CD4-positive, alpha-beta T cell treated with Interleukin-17A for 1 hour (primary cell): ENCODE measurements at places on chromosomes 13 and 19.

DNA sequence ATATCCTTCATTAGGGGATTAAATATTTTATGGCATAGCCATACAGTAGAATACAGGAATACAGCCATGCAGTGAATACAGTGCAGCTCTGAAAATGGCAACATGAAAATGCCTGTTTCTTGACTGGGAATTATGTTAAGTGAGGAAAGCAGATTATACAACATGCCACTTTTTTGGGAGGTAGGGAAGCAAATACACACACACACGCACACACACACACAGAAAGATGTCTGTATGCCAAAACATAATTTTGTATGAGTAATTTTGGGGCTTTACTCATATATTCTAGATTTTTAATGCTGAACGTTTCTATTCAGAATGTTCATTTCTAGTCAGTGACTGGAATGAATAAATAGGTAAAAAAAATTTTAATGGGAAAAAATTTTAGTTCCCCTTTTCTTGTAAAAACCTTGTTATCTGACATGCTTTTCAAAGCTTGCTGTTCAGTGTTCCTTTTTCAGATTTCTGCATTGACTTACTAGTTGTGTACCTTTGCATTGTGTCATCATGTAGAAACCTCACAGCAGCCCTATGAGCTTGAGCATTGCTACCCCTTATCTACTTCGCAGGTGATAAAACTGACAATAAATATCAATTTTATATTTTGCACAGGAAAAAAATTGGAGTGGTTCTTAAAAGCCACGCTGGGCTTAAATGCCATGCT is 7.8 kb downstream of the GPR183 start:
- DNase-seq = no peak

DNA sequence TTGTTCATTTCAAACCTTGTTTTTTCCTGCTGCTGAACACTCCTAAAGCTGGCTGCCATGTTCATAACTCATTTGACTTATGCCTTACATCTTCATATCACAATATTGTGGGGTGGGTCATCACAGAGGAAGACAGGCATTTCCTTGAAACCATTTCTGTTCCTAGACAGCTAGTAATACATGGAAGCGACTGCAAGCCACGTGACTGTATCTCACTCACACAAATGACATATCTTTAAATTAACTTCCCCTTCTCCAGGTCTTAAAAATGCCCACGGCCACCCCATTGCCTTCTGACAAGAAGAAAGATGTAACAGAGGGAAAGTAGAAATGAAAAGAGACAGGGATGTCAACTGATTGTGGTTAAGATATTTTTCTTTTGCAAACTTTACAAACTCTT is 236.8 kb downstream of the LMO7 start:
- no peak for DNase-seq

- DNase-seq = no peak
These were observed 33.5 kb downstream of the ELL start for GRCh38 chr19:18488403-18488723.

DNA sequence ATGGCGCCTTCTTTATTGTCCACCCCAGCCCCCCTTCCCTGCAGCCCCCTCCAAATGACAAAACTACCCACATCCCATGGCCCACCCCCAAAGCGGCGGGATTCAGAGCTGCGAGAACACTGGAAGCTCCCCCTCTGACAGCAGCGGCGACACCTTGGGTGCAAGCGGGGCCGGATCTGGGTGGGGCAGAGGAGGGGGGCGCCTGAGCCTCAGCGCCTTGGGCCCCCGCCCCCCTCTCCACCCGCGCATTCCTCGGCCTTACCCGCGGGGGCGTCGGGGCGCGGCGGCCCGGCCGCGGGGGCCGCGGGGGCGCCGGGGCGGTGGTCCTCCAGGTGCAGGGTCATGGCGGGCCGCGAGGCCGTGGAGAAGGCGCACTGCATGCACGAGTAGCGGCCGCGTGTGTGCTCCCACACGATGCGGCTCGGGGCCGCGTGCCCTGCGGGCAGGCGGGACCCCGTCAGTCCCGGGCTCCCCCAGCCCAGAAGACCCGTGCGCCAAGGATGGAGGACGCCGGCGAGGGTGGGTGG is 3.3 kb downstream of the ZNF414 start:
- DNase-seq = no peak

- DNase-seq = no peak
These were observed 10.4 kb downstream of the MAP2K2 start for GRCh38 chr19:4113398-4114088.

- no peak for DNase-seq
These were observed 248.1 kb downstream of the EFNB2 start for GRCh38 chr13:106287351-106287750.

DNA sequence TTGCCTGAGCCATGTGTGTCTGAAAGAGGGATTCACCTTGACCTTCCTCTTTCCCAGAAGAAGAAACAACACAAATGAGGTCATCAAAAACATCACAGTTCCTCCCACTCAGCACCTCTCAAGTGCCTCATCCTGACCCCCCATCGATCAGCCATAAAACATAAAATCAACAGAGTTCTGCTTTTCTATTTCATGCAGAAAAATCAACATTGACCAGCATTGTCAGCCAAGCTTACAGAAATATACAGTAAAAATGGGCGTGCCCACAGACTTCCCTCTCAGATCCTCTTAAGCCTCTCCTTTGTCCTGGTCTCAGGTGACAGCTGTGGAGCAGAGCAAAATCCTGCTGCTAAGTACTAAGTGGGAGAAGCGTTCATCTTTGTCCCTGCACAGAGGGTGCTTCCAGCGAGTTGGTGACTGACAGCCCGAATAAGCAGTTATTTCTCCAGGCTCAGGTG is 213.3 kb downstream of the OLFM4 start:
- DNase-seq = no peak

DNA sequence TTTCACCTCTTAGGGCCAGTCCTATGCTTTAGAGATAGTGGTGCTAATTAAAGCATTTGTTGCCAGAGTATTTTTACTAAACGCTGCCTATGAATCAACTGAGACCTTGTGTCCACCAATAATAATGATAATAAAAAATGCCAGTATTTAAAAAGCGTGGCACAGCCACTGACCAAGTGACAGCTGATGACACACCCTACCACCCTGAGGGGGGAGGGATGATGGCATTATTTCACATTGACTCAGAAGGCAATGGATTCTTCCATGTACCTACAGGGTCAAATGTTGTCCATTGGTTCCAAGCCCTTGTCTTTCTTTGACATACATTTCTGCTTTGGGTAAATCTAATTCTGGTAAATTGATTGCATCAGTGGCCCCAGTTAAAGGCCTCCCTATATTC is 384.4 kb downstream of the DLEU7 start:
- no peak for DNase-seq

GRCh38 chr19:22595918-22596341 is 38.2 kb upstream of the ZNF492 start:
- DNase-seq = no peak

GRCh38 chr13:44952671-44953070 is 36.6 kb downstream of the NUFIP1 start:
- DNase-seq = no peak

GRCh38 chr13:29810145-29810742 is 40.2 kb downstream of the UBL3 start:
- no peak for DNase-seq

DNA sequence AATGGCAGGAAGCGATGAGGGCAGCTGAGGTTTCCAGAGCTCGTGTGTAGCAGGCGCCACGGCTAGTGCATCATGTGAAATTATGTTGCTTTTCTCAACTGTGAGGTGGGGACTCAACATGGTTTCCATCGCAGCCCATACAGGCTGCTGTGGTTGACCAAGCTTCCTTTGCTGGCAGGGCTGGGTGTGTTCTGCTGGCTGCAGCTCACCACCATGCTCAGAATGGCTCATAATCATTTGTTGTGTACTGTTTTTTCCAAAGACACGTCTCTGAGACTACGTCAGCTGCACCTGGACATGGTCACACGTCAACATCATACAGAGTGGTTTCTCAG is 16.1 kb upstream of the RASA3 start:
- peak; percentile 94 for DNase-seq

GRCh38 chr19:3655402-3656072 is 28.9 kb upstream of the CACTIN start:
- DNase-seq = no peak

DNA sequence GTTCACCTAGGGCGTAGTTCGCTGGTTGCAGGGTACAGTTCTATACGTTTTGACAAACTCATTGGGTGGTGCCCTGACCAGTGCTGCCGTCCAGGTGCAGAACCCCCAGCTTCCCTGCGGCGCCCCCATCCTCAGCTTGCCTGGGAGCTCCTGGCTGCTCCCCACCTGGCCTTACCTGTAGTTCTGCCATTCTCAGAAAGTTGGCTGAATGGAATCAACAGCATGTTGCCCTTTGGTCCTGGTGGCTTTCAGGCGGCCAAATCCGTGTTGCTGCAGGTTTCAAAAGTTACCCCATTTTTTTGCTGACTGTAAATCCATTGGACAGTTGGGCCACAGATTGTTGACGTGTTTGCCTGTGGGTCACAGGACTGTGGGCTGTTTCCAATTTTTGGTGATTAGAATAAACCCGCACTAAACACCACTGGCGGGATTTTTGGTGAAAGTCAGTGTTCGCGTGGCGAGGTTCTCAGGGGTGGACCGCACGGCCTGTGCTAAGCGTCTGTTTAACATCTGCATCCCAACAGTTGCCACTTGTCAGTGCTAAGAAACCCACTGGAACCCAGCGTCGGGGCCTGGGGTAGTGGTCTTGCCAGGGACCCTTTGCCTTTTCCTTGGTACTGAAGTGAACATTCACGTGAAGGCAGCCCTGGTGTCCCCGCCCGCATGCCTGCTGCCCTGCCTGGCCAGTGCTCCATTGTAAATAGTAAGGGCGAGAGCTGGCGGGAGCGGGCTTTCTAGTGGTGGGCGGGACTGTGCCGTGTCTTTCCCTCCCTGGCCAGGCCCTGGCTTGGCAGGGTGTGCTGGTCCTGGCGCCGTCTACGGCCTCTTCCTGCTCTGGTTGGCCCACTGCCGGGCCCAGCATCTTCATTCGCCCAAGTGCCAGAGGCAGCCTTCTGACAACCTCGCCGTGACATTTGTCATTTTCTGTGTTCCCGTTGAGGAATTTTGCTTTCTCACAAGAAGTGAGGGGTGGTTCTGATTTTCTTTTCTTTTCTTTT is 3.3 kb downstream of the DOT1L start:
- DNase-seq = no peak

GRCh38 chr19:16106121-16106520 is 5.6 kb upstream of the RAB8A start:
- DNase-seq = no peak

DNA sequence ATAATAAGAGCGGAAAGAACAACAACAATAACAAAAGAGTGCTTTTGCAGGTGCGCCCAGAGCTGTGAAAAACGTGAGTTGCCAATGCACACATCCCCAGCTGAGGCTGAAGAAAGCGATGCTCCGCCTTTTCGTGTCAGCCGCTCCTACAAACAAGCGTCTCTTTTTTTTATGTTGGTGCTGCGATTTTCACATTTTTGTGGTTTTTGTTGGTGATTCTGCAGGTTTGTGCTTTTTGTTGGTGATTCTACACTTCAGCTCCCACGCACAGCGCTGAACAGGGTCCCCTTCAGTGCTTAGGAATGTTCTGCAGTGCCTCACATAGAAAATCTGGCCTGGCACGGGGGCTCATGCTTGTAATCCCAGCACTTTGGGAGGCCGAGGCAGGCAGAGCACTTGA is 7.3 kb upstream of the SBK3 start:
- DNase-seq = no peak
